ENCODE measurements at places on chromosomes 12 and 14.

GRCh38 chr12:116880817-116881324, 370 bp downstream of the HRK start:
- peak; percentile 65 for DNase-seq

DNA sequence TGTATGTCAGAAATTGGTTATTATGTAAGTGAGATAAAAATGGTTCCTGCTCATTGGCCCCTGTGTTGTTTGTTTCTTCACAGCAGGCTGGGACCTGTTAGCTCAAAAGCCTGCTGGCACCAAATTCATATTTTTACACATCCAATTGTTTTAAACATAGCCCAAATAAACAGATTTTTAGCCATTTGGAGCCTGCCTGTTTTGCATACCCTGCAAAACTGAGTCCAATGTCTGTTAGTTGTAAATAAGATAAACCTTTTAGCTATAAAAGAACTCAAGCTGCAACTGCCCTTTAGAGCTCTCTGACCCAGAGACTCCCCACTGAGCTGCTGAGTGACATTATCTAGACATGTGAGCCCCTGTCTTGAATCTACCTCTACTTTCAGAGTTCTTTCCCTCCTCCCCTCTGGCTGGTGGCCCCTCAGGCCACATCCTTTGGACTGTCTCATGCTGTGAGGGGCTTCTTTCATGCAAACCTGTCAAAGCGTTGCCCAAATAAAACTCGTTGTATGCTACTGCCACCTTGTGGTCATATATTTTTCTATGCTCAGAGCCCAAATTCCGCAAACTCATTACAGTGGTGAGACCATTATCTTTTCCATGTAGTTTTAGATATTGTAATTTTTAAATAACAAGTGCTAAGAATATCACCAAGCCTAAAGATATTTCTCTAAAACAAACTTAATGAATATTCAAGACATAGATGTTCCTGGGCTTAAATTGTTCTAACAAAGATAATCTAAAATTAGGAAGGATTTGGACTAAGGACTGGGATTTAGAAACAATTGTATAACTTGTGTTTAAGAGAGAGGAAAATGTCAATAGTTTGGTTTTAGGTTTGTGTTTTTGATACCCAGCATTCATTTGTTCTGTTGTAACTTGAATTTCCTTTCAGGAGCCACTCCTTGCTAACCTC, 337.9 kb downstream of the AACS start:
- no peak for DNase-seq

DNA sequence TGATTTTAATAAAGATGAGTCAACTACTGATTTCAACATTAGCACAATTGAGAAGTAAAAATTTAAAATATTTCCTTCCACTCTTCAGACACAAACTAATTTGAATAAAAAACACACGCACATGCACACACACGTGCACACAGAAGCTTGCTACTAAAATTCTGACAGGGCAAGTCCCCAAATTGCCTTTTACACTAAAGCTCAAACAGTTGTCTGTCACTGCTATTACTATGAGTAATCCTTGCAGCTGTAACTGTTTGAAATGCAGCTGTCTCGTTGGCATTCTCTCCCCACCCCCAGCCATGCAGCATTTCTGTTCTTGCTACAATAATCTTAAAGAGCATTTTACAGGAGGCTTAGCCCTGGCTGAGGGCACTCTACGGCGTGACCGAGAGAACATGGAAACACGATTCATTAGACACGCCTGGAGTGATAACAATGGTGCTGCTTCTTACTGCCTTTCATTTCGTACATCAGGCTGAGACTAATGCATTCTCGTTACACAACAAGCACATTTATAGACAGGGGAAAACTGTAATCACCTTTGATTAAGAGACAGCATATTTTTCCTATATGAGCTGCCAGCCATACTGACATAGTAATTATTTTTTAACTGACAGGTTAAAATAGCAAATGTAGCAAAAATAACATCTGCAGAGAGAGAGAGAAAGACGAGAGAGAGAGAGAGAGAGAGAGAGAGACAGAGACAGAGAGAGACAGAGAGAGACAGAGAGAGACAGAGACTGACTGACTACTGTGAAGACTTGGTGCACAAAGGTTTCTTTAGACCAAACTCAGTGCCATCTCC, 153.8 kb downstream of the MED13L start:
- DNase-seq, result no peak

- no peak for DNase-seq
These were observed 138.1 kb downstream of the BCL11B start for GRCh38 chr14:99133636-99134515.

- DNase-seq, result no peak
These were observed 2.2 kb downstream of the BAZ1A start for GRCh38 chr14:34872822-34873588.

GRCh38 chr12:76037130-76038103, 5.8 kb upstream of the PHLDA1 start:
- DNase-seq, result no peak

DNA sequence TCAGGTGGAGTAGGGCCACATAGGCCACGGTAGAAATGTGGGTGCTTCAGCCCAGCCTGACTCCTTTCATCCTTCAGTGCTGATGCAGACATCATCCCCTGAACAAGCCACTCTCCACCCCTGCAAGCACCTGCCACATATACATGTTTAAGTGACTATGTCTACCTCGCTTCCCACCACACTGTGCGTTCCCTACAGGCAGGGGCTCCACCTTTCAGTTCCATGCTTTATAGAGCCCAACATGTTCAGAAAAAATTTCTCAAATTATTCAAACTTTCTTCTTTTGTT, 11.6 kb downstream of the SLC7A7 start:
- no peak for DNase-seq

DNA sequence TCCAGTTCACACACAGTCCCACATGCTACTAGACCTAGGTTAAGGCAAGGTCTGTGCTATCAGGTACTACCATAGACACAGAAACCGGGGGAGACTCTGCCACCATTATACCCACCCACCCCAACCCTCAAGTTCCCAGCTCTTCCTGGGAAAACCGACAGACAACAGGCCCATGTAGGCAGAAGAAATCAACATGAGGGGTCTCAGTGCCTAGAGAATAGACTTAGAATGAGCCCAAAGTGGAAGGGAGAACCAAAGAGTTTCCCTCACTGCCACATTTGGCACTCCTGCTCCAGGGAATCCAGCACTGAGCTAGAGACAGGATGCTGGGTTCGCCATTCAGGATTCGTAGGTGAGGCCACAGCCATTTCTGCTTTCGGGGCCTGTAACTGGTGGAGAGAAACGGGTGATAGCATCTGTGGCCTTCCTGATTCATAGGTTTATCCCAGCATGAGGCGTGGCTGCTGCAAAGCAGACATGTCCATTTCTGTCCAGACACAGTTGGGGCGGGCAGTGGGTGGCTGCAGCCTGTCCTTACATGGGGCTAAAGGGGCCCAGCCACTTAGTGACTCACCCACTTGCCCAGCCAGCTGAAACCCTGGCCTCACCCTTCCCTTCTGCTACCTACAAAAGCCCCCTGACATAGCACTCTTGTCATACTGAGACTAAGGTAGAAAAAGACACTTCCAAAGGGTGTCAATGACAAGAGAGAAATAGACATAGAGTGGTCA, 69.4 kb downstream of the IRF2BPL start:
- no peak for DNase-seq
